ENCODE measurements at places on chromosomes 12 and 14.

DNA sequence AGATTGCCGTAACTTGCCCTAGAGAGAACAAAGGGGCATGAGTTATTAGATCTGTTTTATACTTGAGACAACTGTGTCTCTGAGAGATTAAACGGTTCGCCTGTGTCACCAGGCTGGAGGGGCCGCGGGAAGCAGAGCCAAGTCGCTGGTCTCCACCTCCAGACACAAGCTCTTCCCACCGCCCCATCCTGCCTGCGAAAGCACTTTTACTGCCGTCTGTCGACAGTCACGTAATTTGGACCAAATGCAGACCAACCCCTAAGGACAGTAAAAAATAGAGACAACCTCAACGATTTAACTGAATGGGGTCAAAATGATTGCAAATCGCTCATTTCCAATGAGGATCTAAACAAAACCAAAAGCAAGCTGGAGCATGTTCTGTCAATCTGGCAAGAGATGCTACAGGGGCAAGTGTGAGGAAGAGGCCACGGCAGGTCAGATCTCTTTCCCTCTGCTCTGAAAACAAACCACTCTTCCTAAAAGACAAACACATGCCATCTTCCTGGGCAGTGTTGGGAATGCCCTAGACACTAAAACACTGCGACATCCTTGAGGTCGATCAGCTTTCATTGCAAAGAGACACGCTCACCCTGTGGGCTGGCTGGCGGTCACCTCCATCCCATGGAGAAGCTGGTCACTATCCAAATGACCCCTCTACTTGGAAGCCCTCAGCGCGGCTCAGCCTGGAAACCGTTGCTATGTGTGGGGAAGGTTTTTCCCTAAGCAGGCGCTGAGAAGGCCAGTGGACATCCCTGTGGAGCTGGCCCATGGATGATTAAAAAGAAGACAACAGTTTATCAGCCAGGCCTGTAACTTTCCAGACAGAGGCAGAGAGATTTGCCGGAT, 17.1 kb downstream of the GSC start:
- no peak for DNase-seq

- no peak for DNase-seq
Observed at GRCh38 chr14:20413744-20414082, 412 bp upstream of the TEP1 start.

DNA sequence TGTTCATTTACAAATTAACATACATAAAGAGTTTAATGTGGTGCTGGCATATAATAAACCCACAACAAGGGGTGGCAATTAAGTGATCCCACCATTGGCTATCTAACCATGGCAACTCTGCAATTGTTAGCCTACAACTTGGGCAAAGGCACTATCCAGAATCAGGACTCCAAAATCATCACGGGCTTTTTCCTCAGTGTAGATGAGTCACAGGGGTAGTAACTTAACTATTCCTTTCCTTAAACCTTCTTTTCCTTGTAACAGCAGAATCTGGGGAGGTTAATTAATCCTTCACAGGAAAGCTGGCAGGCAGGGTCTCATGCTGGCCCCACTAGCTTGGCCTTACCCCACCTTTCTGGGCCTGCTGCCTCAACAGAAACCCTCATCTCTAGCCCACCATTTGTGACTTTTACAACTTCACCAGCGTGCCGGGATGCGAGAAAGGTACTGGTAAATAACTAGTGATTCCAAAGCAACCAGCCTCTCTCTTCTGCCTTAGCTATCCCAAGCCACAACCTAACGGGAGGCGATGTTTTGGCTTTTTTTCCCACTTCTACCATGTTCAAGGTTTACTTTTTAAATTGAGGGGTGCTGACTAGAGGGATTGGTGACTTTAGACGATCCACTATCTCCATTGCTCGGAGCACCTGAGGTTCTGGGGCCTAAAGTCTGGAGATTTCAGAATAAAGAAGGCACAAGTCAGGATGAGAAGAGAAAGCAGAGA, 744 bp downstream of the ATP5MC2 start:
- DNase-seq, result no peak

- no peak for DNase-seq
Observed at GRCh38 chr12:92044435-92044834, 101.2 kb downstream of the BTG1 start.

DNA sequence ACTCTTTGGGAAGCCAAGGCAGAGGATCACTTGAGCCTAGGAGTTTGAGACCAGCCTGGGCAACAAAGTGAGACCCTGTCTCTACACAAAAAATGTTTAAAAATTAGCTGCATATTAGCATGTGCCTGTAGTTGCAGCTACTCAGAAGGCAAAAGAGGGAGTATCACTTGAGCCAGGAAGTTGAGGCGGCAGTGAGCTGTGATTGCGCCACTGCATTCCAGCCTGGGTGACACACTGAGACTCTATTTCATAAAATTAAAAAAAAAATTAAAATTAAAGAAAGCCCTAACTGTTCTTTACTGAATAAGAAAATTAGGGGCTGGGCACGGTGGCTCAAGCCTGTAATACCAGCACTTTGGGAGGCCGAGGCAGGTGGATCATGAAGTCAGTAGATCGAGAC, 27.0 kb downstream of the SENP1 start:
- DNase-seq, result no peak
